Naive B cell (primary cell): ENCODE measurements at places on chromosomes 16 and 17. TPM values are rescaled to one million over a fixed set of nuclear protein-coding genes. Genes with fewer than 3 reads are reported as not detected.

The FBXO39 gene
- polyA plus RNA-seq: not detected

The GPR142 gene
- polyA plus RNA-seq: not detected

The TACO1 gene
- 17.3 TPM for polyA plus RNA-seq

The KRT39 gene
- polyA plus RNA-seq: not detected

The CCL5 gene
- 14.5 TPM for polyA plus RNA-seq

The GRIN2A gene
- not detected for polyA plus RNA-seq

GRCh38 chr16:81429045-81429521 is 15.5 kb upstream of the CMIP start:
- peak; percentile 38 for DNase-seq
- no peak overlapping the region for H3K4me3 ChIP-seq
- peaks cover 21% of the 10 kb centered on the region for H3K4me1 ChIP-seq
- peak overlapping the region; percentile 49 for H3K27ac ChIP-seq
- no peaks in the 10 kb centered on the region for H3K36me3 ChIP-seq

DNA sequence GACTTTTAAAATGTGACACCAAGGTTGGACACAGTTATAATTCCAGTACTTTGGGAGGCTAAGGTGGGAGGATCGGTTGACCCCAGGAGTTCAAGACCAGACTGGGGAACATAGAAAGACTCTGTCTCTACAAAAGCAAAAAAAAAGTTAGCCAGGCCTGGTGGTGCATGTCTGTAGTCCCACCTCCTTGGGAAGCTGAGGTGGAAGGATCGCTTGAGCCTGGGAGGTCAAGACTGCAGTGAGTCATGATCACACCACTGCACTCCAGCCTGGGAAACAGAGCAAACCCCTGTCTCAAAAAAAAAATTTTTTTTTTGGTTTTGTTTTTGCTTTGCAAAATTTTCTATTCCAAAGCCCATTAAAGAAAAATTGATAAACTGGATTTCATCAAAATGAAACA is 281.4 kb downstream of the BCAS3 start:
- no peaks in the 10 kb centered on the region for H3K27me3 ChIP-seq
- no peaks in the 10 kb centered on the region for H3K4me1 ChIP-seq
- no peak overlapping the region for H3K27ac ChIP-seq
- peaks cover 25% of the 10 kb centered on the region for H3K36me3 ChIP-seq
- no peak for DNase-seq

- H3K36me3 ChIP-seq: no peaks in the 10 kb centered on the region
- H3K27me3 ChIP-seq: peaks cover 4% of the 10 kb centered on the region
- H3K27ac ChIP-seq: no peak overlapping the region
These were observed 47.9 kb upstream of the RBFOX1 start for GRCh38 chr16:7284780-7285179.

DNA sequence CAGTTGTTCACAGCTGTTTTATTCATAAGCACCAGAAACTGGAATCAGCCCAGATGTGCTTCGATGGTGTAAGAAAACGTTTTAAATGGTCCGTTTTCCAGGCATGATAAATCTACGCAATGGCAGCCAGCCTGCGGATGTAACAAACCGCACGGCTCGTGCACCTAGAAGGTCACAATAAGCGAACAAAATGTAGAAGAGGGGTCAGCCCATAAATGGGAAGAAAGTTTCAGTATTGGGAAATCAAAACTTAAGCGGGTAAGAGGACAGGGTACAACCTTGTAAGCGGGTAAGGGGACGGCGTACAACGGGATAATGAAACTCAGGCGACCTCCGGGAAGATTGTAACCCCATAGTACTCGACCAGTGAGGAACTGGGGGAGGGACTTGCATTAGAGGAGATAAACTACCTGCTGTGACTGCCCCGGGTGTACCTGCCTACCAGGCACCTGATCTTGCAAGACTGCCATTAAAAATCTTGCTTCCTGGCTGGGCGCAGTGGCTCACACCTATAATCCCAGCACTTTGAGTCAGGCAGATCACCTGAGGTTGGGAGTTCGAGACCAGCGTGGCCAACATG is 66.6 kb downstream of the ANKRD11 start:
- peak overlapping the region; percentile 41 for H3K27ac ChIP-seq
- peaks cover 9% of the 10 kb centered on the region for H3K36me3 ChIP-seq
- H3K4me3 ChIP-seq: peak overlapping the region; percentile 91
- no peak for DNase-seq

- no peaks in the 10 kb centered on the region for H3K4me1 ChIP-seq
- no peaks in the 10 kb centered on the region for H3K27me3 ChIP-seq
- no peak overlapping the region for H3K4me3 ChIP-seq
- no peak for DNase-seq
- H3K27ac ChIP-seq: no peak overlapping the region
- no peaks in the 10 kb centered on the region for H3K36me3 ChIP-seq
These were observed 506.8 kb upstream of the SALL1 start for GRCh38 chr16:51657848-51658247.

GRCh38 chr17:19381741-19382444 is 3.6 kb downstream of the MAPK7 start:
- H3K36me3 ChIP-seq: peaks cover 14% of the 10 kb centered on the region
- H3K27me3 ChIP-seq: no peaks in the 10 kb centered on the region
- no peak overlapping the region for H3K4me3 ChIP-seq
- H3K27ac ChIP-seq: no peak overlapping the region
- no peak for DNase-seq
- peaks cover 16% of the 10 kb centered on the region for H3K4me1 ChIP-seq

DNA sequence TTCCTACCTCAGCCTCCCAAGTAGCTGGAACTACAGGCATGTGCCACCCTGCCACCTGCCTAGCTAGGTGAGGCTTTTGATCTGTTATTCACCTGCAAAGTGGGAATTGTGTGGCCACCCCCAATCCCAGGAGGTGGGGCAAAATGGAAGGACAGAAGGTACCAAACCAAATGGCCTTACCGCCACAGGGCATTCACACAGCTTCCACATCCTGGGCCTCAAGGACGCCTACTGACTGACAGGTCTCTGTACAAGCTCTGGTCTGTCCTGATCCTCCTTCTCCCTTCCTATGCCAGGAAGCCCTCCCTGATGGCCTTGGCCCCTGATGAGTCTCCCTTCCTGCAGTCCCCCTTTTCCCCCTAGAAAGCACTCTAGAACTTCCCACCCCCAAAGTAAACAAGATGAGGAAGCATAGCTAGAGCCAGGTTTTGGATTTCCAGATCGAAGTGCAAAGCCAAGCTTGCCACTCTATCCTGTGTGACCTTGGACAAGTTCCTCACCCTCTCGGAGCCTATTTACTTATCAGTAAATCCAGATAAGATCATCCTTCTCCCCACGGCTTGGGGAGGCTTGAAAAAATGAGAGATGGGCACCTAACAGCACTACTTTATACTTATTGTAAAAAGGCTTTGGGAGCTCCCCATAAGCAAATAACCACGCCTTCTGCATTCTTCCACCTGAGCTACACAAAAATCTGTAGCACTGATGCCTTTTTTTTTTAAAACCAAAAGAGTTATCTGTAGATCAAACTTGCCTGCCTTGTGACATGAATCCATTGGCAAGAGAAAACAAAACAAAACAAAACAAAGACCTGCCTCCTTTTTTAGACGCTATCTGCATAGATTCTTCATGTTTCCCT is 4.5 kb downstream of the PLLP start:
- H3K27ac ChIP-seq: no peak overlapping the region
- H3K4me3 ChIP-seq: peak overlapping the region; percentile 22
- peaks cover 24% of the 10 kb centered on the region for H3K27me3 ChIP-seq

GRCh38 chr17:65941356-65941899 is 250.5 kb downstream of the CEP112 start:
- H3K4me1 ChIP-seq: no peaks in the 10 kb centered on the region
- H3K36me3 ChIP-seq: no peaks in the 10 kb centered on the region
- H3K27me3 ChIP-seq: no peaks in the 10 kb centered on the region
- no peak for DNase-seq
- H3K27ac ChIP-seq: no peak overlapping the region

DNA sequence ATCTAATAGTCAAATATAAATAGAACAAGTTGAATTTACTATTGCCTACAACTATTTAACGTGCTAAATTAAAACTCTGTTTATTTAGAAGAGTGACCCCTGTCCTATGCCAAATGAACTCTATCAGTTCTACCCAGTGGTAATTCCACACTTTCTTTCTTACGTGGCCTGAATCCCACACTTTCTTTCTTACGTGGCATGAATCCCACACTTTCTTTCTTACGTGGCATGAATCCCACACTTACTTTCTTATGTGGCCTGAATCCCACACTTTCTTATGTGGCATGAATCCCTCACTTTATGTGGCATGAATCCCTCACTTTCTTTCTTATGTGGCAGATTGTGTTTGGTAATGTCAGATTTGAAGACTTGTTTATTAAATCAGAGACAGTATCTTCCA is 6.2 kb downstream of the FOXK2 start:
- peak overlapping the region; percentile 5 for H3K27ac ChIP-seq
- no peaks in the 10 kb centered on the region for H3K36me3 ChIP-seq
- no peak for DNase-seq

- no peak overlapping the region for H3K4me3 ChIP-seq
- peaks cover 4% of the 10 kb centered on the region for H3K4me1 ChIP-seq
- peaks cover 80% of the 10 kb centered on the region for H3K27me3 ChIP-seq
These were observed 1.6 kb upstream of the SEZ6 start for GRCh38 chr17:29007456-29007855.

DNA sequence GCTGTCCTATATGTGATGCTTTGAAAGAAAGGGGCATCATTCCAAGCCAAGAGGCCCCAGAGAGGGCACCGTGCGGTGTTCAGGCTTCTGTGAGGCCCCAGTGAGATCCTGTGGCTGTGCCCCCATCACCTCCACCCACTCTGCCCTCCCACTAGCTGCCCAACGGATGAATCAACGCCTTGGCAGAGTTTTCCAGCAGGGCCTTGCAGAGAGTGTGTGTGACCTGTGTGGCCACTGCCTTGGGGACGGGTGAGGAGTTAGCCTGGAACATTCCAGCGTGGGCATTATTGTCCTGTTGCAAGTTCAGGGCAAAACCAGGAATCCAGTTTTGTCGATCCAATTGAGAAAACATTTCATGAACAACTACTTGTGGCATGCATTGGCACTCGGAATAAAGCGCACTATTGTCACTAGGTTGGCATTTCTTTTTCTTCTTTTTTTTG is 53.7 kb downstream of the SF3B3 start:
- H3K4me1 ChIP-seq: peaks cover 4% of the 10 kb centered on the region
- H3K4me3 ChIP-seq: no peak overlapping the region
- peaks cover 6% of the 10 kb centered on the region for H3K36me3 ChIP-seq
- no peak overlapping the region for H3K27ac ChIP-seq
- no peaks in the 10 kb centered on the region for H3K27me3 ChIP-seq
- DNase-seq: no peak

DNA sequence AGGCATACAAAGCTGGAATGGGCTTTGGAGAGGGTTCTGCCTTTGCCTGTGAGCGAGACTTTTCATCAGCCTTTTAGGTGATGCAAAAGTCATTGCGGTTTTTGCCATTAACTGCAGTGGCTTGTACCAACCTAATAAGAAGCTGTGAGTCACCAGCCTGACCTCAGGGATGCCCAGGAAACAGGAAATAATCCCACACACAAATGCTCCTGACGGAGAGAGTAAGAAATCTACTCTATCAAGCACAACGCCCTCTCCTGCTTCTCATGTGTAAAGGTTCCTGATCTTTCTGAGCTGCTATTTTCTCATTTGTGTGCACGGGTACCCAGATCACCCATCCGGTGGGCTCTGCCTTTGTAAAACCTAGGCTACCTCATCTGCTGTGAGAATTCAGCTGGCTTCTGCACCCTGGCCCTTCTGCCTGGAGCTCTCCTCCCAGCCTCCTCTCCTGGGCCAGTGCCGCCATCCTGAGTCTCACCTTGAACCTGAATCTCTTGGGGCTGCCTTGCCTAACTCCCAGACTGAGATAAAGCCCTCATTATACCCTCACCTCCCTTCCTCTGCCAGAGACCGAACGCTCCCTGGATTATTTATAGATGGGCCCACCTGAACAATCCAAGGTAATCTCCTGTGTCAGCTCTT is 299.7 kb downstream of the C16orf95 start:
- peaks cover 30% of the 10 kb centered on the region for H3K27me3 ChIP-seq
- no peaks in the 10 kb centered on the region for H3K36me3 ChIP-seq
- no peak overlapping the region for H3K27ac ChIP-seq
- H3K4me3 ChIP-seq: no peak overlapping the region
- no peaks in the 10 kb centered on the region for H3K4me1 ChIP-seq
